ENCODE measurements at places on chromosomes 12 and 14.

- no peak for DNase-seq
Measured at GRCh38 chr12:72075401-72075800, 136.8 kb downstream of the TPH2 start.

GRCh38 chr12:38386205-38386985 is 69.8 kb downstream of the ALG10B start:
- DNase-seq, result no peak

GRCh38 chr12:126019385-126019784 is 954.1 kb downstream of the AACS start:
- no peak for DNase-seq

GRCh38 chr12:66453844-66454243 is 151.6 kb downstream of the HELB start:
- DNase-seq, result no peak

- DNase-seq, result no peak
Measured at GRCh38 chr12:103102225-103102744, 144.8 kb downstream of the ASCL1 start.

- no peak for DNase-seq
Measured at GRCh38 chr12:15669256-15669948, 119.8 kb downstream of the EPS8 start.

DNA sequence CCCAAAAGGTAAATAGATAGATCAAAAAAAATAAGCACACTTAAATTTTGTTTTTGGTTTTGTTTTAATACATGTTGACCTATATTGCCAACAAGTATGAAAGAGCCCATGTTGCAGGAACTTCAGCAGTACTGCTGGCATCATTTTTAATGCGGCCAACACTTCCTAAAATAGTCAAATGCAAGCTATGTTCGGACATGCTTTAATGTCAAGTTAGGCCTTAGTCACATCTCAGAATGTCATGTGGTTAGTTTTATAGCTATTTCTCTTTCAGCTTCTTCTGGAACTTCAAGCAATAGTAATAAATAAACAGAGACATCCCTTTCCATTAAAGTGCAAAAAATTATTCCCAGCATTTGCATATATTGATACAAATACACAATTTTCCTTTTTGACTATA is 153.4 kb downstream of the PIK3C2G start:
- DNase-seq, result no peak

GRCh38 chr12:50110762-50111351 is 1.2 kb upstream of the COX14 start:
- peak; percentile 51 for DNase-seq

- no peak for DNase-seq
Measured at GRCh38 chr14:24941719-24942118, 108.2 kb downstream of the STXBP6 start.

DNA sequence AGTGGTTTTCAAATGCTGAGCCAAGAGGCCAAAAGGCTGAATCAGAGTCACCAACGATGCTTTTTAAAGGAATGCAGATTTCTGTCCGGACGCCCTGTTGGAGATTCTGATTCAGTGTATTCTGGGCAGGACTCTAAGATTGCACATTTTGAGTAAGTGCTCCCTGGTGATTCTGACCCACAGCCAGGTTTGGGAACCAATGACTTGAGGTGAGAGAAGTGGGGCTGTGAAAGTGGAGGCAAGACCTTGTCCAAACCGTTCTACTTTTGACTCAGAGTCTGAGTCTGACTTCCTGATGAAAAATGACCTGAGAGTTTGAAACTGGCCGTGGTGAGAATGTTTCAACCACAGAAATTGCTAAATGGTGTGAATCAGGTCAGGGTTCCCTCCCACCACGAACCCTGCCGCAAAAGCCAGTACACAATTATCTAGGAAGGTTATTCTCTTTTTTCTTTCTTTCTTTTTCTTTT is 90.2 kb downstream of the NTN4 start:
- no peak for DNase-seq

DNA sequence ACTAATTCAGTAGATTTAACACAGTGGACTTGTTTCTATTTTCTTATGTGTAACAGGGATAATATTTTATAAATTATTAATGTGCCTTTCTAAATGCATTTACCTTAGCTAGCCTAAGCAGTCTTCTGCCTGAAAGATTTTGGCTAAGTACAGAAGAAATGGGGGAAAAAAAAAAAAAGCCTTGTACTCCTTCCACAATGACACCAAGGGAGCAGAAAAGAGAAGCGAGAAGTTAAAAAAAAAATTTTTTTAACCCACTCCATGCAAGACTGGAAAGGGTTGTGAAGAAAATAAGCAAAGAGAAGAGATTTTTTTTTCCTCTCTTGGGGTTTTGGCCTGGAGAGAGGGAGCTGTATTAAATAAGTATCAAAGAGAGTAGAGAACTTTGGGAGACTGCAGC is 28.7 kb downstream of the NELL2 start:
- DNase-seq, result no peak

- no peak for DNase-seq
Measured at GRCh38 chr14:90109858-90110257, 48.1 kb downstream of the KCNK13 start.

Measured in right hindlimb (tissue), 1 donor.